ENCODE measurements at places on chromosomes 2 and 18. TPM values are rescaled to one million over a fixed set of nuclear protein-coding genes. Genes with fewer than 3 reads are reported as not detected.

CERS6 gene
- total RNA-seq: 21.8 TPM

DNA sequence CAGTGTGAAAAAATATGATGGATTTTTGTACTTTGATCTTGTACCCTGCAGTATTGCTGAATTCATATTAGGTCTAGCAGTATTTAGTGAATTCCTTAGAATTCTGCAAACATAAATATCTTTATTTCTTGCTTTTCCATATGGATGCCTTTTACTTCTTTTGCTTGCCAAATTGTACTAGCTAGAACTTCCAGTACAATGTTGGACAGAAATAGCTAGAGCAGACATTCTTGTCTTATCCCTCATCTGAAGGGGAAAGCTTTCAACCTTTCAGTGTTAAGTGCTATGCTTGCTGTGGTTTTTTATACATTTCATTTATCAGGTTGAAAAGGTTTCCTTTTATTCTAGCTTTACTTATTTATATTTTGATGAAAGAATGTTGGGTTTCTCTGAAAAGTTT lies 1321.9 kb upstream of the CHAC2 start:
- no peak overlapping the region for H3K4me3 ChIP-seq
- no peak for DNase-seq
- no peaks in the 10 kb centered on the region for H3K4me1 ChIP-seq
- H3K27me3 ChIP-seq: no peaks in the 10 kb centered on the region

CD207 gene
- total RNA-seq: not detected

PXDN gene
- total RNA-seq: 324 TPM

DSG4 gene
- total RNA-seq: not detected

DNA sequence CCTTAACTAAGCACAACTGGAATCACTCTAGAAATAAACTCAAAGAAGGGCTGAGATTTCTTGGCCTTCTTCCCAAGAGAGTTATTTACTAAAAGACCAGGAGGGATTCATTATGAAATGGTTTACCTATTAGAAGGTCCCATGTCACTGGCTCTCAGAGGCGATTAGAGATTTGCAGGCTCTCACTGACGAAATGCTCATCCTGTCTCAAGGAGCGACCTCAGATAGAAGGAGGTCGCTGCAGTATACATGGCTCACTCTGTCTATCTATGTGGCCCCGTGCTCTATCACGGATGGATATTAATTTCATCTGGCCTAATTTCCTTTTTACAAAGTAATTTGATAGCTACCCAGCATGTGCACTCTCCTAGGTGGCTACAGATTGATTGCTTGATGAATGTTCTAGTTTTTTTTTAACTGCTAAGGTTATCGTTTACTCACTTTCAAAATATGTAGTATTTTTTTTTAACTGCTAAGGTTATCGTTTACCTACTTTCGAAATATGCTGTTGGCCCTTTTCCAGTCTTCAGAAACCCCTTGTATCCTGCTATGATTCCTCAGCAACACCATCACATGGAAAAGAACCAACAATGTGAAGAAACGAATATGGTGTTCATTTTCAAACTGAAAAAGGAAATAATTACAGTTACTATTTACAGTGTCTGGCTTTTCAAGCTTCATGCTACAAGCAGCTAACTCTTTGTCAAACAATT lies 9.1 kb downstream of the SMIM21 start:
- no peaks in the 10 kb centered on the region for H3K4me1 ChIP-seq
- no peak for DNase-seq
- no peaks in the 10 kb centered on the region for H3K36me3 ChIP-seq
- H3K27ac ChIP-seq: no peak overlapping the region

GRCh38 chr18:12520442-12520992 lies 112.8 kb downstream of the PRELID3A start:
- peak; percentile 51 for DNase-seq
- H3K36me3 ChIP-seq: no peaks in the 10 kb centered on the region
- H3K27ac ChIP-seq: no peak overlapping the region
- no peak overlapping the region for H3K4me3 ChIP-seq
- peaks cover 16% of the 10 kb centered on the region for H3K4me1 ChIP-seq

GRCh38 chr2:96175951-96176350 lies 30.7 kb upstream of the DUSP2 start:
- no peaks in the 10 kb centered on the region for H3K27me3 ChIP-seq
- H3K36me3 ChIP-seq: no peaks in the 10 kb centered on the region
- H3K27ac ChIP-seq: peak overlapping the region; percentile 1
- H3K4me1 ChIP-seq: peaks cover 21% of the 10 kb centered on the region
- DNase-seq: peak; percentile 94
- H3K4me3 ChIP-seq: no peak overlapping the region

IL1A gene
- total RNA-seq: not detected

GPR75 gene
- total RNA-seq: 1.8 TPM

DNA sequence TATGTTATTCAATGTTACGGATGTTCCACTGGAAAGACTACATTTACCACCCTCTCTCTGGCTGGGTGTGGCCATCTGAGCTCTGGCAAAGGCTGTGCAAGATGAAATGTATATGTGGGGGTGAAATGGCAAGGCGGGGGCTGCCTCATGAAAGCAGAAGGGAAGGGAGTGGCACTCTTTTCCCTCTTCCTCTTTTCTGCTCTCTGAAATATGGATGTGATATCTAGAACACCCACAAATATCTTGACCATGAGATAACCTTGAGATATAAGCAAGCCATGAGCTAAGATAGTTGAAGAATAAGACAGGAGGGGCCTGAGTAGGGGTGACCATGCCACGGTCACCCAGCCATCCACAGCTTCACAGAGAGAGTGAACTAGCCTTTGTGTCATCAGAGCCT lies 367.8 kb upstream of the ID2 start:
- peaks cover 3% of the 10 kb centered on the region for H3K27me3 ChIP-seq
- no peak overlapping the region for H3K27ac ChIP-seq
- H3K4me3 ChIP-seq: no peak overlapping the region
- H3K4me1 ChIP-seq: no peaks in the 10 kb centered on the region
- no peaks in the 10 kb centered on the region for H3K36me3 ChIP-seq

Data from osteoblast (primary cell).